Caudate nucleus (tissue), 63 donors: ENCODE measurements at places on chromosomes 3 and 15.

DNA sequence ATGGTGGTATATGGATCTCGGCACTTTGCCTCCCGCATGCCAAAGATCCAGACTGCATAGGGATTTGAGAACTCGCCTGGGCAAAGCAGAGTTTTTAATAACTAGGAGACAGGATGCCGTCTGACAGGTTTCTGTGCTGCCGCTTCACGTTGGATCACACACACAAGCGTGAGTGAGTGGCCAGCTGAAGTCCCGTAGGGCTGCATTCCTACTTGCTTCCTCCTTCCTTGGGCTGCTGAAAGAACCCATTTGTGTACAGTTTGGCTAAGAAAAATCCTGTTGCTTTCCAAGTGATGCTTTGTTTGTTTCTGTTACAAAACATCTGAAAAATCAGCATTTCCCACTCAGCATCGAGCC is 604.3 kb upstream of the CFAP20DC start:
- no peak for DNase-seq

GRCh38 chr3:13296662-13297061 is 123.5 kb downstream of the NUP210 start:
- no peak for DNase-seq

GRCh38 chr15:75109736-75110130 is 86.3 kb downstream of the PPCDC start:
- DNase-seq: no peak

GRCh38 chr15:65172531-65172930 is 12.6 kb downstream of the CLPX start:
- DNase-seq: no peak

DNA sequence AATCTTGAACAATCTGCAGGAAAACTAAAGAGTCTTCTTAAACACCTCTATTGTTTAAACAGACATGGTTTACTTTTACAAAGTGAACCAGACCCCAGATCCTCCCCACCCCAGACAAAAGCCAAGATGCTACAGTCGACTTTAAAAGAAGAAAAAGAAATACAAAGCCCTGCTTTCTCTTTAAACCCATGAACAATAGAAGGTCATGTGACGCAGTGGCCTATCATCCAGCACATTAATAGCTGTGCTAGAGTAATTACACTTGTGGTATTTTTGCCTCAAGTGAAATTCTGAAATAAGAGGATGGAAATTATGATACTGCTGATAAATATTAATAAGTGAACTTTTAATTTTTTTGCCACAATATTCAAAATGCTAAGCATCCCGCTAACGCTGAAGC is 613.4 kb downstream of the FOXP1 start:
- DNase-seq: no peak
